ENCODE measurements at places on chromosomes 4 and X.

DNA sequence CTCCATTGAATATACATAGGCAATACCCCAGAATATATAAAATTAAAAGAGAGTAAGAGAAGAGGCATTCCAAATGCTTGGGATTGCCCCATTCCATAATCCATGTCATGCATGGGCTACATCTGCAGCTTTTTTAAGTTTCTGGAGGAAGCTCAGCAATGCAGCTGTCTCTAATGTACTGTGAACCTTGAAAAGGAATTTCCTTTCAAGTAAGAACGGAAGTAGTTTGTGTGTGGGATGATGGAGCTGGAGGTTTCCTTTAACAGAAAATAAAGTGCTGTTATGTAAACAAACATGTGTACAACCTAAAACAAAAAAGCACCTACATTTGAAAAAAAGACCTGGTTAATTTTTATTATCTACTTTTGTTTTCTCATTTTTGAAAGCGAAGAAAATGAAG lies 303.5 kb downstream of the BMPR1B start:
- DNase-seq, result no peak

- DNase-seq, result no peak
Observed at GRCh38 chr4:163969291-163969690, 474.8 kb downstream of the TMA16 start.

DNA sequence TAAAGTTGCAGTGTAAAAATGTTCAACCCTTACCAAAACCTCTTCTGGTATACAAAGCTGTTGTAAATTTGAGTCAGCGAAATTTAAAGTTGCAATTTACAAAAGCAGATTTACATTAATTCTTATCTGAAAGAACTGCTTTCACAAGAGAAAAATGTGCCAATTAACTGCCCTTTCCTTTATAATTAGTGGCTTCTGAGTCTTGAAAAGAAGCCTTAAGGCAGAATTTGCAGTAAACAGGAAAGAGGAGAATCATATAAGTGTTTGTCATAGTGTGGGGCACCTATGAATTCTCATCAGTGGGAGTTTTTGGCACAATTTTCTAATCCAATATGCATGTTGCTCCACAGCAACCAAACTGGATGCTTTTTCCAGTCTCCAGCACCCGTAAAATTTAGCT lies 125.3 kb upstream of the GABRG1 start:
- DNase-seq, result no peak

DNA sequence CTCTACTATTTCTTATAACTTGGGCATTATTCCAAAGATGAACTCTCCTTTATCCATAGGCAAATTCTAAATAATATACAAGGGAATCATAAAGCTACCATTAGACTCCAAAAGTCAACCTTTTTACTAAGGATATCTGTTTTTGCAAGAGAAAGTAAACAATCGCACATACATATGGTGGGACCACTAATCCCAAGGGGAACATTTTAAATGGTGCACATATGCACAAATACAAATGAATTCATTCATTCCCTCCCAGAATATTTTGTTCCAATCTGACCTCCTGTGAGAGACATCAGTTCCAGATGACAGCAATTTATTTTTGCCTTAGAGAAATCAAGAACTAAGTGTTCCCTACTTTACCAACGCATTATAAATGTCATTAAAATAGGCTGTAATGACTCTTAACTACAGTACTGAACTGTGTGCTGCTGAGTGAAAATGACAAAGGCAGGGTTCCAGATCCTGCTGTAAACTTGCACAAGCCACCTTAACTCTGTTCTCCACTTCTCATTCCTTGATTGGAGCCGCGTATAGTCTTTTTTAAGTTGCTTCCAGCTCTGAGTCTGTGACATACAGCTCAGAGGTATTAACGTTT lies 2.0 kb downstream of the DHX15 start:
- DNase-seq, result no peak

- DNase-seq, result no peak
Observed at GRCh38 chr4:1026115-1026514, 14.7 kb downstream of the FGFRL1 start.

DNA sequence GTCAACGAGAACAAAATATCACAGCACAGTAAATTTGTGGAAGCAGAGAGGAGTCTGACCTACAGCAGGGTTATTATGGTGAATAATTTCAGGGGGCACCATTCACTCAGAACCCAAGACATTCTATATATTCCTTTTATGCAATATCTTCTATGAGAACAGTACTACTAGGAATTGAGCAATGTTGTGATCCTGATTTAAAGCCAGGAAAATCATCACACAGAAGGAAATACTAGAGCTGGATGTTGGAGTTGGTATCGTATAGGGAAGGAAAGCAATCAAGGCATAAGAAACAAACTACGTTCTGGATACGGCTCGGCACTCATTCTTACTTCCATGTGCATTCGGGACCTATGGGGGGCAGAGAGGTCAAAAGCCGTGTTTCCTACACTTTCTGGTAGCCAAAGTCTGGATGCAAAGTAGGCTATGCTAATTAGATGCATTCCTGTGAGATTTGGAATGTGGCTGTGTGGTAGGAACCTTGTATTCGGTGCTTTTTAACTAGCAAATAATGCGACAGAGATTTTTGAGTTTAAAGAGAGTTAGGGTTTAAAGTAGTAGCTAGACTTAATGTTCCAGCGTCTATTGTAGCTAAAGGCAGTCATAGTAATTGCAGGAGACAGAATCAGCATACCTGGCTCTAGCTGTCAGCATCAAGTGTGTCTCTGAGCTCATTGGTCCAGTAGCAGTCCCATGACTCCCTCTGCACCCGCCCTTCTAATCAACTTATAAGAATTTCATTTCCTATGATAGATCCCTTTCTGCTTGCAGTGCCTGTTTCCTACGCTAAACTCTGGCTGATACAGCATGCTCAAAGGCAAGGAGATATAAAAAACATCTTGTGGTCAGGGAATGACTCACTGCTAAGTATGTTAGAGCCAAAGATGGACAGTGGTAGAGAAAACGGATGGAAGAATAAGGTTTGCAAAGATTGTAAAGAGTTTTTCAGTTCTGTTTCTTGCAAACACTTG lies 43.3 kb upstream of the PDGFC start:
- DNase-seq, result no peak

GRCh38 chr4:165505958-165506837 lies 127.4 kb downstream of the CPE start:
- no peak for DNase-seq

DNA sequence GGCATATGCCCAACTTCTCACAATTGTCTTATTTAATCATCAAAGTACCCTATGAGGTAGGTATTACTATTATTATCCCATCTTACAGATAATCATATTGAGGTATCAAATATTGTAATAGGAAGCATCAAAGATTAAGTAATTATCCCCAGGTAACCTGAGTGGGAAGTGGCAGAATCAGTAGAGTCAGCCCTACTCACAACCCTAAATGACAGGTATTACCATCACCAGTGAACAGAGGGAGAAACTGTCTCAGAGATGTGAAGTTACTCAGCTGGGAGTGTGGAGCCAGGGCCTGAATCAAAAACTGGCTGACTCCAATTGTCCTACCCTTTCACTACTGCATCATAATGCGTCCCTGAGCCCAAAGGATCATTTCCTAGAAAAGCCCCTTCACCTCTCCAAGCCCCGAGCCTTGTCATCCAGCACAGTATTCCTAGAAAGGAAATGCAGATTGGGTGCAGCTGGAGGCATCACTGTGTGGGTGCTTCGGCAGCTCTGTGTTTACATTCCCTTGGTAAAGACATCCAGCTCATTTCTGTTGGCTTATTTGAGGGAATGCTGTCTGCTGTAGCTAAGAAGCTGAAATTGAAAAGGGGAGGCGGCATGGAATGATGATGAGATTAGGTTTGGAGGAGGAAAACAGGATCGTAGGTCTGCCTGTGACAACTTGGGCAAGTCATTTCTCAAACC lies 72.8 kb downstream of the DHX15 start:
- DNase-seq, result no peak

DNA sequence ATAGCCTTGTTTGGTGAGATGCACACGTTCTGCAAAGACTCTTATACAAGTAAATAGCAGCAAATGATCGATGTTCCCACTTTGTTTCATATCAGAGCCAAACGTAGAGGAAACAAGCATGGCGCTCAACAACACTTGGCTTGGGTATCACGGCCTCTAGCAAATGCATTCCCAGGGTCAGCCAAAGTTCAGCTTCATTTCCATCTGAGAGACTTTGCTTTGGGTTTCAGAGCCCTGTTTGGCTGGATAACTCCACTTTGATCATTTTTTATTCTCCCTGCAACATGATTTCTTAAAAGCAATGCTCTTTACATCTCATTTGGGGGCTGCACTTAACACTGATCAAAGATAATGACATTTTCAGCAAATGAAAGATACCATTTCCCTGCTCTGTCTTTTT lies 199.2 kb upstream of the FAM9B start:
- no peak for DNase-seq

DNA sequence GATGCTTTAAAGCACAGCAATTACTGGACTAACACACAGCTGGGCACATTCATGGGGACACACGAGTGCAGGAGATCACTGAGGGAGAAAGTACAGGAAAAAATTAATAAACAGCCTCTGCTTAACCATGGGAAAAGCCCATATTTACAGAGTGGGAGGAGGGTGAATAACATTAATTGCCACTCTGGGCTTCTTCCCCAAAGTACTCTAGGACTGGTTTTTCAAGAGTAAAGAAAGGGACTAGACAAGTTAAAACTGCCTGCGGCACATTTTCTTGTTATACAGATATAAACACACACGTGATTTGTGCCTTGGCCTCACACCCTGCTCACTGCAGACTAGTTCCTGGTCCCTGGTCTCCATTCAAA lies 179.7 kb upstream of the TET2 start:
- no peak for DNase-seq

GRCh38 chrX:77433001-77433400 lies 14.2 kb upstream of the FGF16 start:
- DNase-seq, result no peak

DNA sequence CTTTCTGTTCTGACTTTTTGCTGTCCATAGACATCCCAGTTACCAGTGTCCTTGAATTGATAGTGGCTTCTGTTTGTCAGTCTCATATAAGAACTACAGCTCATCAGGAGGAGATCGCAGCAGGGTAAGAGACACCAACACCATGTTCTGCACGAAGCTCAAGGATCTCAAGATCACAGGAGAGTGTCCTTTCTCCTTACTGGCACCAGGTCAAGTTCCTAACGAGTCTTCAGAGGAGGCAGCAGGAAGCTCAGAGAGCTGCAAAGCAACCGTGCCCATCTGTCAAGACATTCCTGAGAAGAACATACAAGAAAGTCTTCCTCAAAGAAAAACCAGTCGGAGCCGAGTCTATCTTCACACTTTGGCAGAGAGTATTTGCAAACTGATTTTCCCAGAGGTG lies 30.1 kb downstream of the GUCY1A1 start:
- no peak for DNase-seq

DNA sequence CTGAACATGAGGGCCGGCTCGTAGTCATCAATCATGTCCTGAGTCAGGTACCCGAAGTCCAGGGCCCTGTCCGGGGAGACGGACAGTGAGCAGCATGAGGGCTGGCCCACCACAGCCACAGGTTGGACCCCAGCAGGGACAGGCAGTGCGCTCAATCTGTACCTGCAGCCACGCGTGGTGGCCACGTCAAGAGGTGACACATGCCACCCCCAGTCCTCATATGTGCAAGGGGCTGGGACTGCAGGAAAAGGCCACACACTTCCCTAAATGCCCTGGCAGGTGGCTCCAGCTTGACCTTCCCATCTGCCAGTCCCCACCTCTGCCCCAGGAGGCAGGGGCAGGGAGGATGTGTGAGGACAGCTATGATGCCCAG lies 73.8 kb upstream of the MXD4 start:
- DNase-seq, result no peak

DNA sequence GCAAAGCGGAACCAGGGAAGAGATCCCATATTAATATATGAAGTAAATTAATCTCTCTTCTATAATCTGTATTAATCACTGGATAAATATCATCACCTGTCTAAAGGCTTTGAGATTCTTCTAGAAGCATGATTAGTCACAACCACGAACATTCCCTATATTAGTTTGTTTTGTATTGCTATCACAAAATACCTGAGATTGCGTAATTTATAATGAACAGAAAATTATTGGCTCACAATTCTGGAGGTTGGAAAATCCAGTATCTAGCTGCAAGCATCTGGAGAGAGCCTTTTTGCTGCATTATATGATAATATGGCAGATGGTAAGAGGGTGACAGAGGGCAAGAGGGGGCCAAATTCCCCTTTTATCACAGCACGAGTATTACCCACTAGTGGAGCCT lies 532.6 kb upstream of the EPHA5 start:
- no peak for DNase-seq

- DNase-seq, result no peak
Observed at GRCh38 chr4:105361053-105361452, 112.8 kb downstream of the PPA2 start.

DNA sequence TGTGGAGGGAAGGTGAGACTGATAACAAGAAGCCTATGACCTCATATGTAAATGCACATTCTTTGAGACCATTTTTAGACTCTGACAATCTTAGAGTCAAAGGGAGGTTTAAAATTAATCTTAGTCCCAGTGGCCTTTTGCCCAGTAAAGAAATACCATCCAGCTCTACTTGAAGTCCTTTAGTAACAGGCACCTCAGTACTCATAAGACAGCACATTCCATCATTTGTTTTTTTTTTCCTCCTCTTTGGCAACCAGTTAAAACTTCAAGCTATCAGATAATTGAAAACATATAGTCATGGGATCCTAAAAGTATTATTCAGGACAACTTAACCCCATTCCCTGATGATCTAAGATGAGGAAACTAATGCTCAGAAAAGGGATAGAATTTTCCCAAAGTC lies 4.6 kb downstream of the EDA2R start:
- no peak for DNase-seq

GRCh38 chr4:163398238-163398637 lies 54.5 kb downstream of the NPY5R start:
- DNase-seq, result no peak

GRCh38 chrX:42536286-42536685 lies 241.7 kb downstream of the PPP1R2C start:
- DNase-seq, result no peak

- DNase-seq, result no peak
Observed at GRCh38 chr4:40305328-40306170, 29.6 kb upstream of the CHRNA9 start.

- DNase-seq, result peak; percentile 56
Observed at GRCh38 chrX:40099055-40099958, 1.5 kb upstream of the BCOR start.

DNA sequence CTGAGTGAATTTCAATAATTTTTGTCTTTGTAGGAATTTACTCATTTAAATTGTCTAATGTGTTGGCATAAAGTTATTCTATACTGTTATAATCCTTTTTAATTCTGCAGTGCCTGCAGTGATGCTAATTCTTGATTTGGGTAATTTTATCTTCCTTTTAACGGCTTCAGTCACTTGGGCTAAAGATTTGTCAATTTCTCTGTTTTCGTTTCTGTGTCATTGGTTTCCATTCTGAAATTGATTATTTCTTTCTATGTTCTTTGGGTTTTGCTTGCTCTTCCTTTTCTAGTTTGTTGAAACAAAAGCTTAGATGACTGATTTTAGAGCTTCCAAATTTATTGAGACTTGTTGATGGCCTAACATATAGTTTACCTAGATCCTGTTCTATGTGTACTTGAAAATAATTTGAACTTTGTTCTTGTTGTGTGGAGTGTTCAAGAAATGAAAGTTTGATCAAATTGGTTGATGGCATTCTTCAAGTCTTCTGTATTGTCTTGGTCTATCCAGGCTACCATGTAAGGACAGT lies 89.4 kb downstream of the TNIP2 start:
- no peak for DNase-seq

Data from NCI-H774 (cell line).